Body of pancreas (tissue), 4 donors: ENCODE measurements at places on chromosomes 2 and 18. TPM values are rescaled to one million over a fixed set of nuclear protein-coding genes. Genes with fewer than 3 reads are reported as not detected.

DNA sequence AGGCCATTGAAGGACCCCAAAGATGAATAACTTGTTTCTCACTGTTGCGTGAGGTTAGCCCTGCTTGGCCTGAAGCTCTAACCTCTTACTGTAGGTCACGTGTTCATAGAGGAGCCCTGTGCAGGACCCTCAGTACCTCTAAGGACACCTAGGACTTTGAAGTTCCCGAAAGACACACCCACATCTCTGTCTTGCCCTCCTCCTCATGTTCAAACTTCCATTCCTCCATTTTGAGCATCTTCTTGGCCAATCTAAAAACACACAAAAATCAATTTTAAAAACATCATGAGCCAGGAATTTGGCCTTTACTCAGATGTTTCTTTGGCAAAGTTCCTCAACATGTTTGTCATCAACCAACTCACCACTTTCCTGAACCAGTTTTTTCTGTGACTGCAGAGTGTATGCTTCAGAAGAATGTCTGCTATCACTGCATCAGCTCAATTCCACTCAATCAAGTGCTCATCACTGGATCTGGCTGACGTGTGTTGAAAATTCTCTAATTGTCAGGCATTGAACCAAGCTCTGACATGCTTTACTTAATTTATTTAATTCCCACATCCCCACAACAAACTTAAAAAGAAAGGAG lies 101.6 kb downstream of the AP1S3 start:
- no peak for DNase-seq

The SLC20A1 gene
- 50.1 TPM for total RNA-seq

The UGT1A3 gene
- total RNA-seq = not detected

DNA sequence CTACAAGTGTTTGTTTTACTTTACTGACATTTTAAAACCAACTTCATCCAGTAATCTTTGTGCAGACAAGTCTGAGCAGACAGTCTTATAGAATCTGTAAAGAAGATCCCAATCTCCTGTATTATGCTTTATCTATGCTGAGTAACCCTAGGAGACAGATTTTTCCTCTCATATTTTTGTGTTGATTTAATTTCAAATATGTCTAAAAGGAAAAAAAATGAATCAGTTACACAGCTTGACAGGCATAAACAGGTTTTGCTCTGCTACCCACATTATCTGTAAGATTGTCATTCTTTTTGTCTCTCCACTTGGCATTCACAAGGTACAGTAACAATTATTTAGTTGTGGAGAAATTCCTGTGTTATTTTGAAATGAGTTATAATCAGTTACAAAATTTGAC lies 415.0 kb downstream of the NYAP2 start:
- DNase-seq = no peak

The RFX8 gene
- total RNA-seq = not detected
